ENCODE measurements at places on chromosomes 5 and 9. TPM values are rescaled to one million over a fixed set of nuclear protein-coding genes. Genes with fewer than 3 reads are reported as not detected.

Gene GAS1
- total RNA-seq: 11.6 TPM

Gene UBQLN1
- total RNA-seq: 162 TPM

Gene FAM163B
- total RNA-seq: 0.39 TPM

Gene SLCO4C1
- not detected for total RNA-seq

Gene CD72
- 0.78 TPM for total RNA-seq

All from smooth muscle cell of the pulmonary artery (primary cell).